ENCODE measurements at places on chromosomes 3 and 15.
A peak's percentile ranks its signal among the peaks of the same experiment; 100 is the strongest.

- DNase-seq = no peak
These were observed 564.5 kb upstream of the ADAMTS9 start for GRCh38 chr3:65252266-65252665.

GRCh38 chr15:69400850-69401249, 13.3 kb upstream of the KIF23 start:
- no peak for DNase-seq

- peak; percentile 7 for DNase-seq
These were observed 300.7 kb upstream of the SATB1 start for GRCh38 chr3:18725668-18726407.

DNA sequence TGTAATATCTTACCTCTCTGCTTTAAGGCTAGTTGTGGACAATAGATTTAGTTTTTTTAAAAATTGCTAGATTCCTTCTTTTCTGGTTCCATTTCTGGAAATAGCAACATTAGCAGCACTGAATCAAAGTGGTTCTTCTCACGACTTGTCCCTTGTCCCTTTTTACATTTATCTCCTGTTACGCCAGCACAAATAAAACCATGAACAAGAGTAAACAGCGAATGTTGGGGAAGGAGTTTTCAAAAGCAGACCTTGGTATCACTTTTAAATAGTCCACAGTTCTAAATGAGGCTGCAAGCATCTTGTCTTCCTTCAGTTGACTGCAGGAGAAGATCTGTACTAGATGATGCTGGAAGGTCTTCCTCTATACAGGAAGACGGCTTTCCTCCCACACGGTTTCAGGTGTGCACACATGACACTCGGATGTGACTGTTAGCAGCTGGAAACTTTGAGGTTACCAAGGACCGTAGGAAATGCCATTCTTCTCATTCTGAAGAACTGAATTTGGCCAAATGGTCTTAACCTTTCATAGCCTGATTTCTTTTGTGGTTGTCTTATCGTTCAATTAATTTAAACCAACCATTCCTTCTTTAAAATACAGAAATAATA, 251.0 kb upstream of the ICE2 start:
- DNase-seq = no peak

- DNase-seq = no peak
These were observed 68.2 kb downstream of the SIDT1 start for GRCh38 chr3:113600418-113601182.

DNA sequence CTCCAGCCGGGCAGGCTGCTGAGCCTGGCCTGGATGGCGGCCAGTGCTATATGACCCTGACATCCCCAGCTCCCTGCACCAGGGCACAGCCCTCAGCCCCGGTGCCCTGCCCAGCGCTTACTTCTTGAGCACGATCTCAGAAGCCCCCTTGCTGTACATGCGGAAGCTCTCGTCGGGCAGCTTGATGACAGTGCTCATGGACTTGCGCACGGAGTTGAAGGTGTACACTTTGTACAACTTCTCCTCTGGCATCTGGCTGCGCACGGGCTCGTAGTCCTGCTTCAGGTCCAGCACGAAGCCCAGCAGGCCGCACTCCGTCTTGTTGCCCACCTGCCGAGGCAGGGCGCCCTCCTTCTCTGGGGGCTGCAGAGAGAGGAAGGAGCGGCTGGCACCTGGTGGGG, 38.8 kb upstream of the SEC13 start:
- no peak for DNase-seq

DNA sequence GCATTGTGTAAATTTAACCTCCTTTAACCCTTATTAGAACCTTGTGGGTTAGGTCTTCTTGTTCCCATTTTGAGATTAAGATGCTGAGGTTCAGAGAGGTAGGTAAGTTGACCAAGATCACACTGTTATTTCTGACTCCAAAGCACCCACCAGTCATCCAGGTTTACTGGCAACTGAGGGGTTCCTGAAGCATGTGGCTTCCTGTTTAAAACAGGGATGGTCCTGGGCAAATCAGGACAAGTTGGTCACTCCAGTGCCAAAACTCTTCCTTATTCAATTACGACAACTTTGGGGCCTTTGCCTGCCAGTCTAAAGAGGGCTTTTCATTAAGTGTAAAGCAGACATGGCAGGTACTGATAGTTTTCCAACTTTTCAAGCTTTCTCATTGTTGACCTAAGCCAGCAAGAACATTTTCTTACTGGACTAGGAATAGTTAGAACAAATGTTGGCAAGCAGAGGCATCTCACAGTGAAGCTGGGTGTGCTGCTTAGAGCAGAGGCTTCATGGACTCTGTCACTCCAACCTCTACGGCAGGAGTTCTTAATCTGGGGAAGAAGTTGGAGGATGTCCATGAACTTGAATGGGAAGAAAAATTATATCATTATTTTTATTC, 149.4 kb upstream of the ADAMTS9 start:
- DNase-seq = no peak

DNA sequence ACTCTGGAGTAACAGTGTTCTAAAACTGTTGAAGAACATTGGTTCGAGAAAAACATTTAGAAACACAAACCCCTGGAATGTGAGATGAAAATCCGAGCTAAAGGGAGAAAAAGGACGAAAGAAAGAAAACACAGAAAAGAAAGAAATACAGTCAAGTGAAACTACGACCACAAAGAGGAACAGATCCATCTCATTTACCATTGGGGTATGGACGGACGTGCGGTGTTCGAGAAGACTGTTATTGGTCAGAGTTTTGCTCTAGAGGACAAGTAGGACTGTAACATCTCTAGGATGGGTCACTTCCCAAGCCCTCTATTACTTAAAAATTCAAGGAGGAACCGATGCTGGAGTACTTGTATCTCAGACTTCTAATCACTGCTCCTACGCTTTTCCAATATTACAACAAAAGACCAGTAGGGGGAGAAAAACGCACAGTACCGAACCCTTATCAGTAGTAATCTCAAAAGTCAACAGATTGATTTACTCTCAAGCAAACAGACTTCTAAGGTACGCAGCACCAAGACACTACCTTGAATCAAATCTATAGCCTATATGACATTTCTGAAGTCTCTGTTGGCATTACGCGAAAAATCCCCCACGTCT, 1.1 kb upstream of the PIK3CA start:
- DNase-seq = no peak

DNA sequence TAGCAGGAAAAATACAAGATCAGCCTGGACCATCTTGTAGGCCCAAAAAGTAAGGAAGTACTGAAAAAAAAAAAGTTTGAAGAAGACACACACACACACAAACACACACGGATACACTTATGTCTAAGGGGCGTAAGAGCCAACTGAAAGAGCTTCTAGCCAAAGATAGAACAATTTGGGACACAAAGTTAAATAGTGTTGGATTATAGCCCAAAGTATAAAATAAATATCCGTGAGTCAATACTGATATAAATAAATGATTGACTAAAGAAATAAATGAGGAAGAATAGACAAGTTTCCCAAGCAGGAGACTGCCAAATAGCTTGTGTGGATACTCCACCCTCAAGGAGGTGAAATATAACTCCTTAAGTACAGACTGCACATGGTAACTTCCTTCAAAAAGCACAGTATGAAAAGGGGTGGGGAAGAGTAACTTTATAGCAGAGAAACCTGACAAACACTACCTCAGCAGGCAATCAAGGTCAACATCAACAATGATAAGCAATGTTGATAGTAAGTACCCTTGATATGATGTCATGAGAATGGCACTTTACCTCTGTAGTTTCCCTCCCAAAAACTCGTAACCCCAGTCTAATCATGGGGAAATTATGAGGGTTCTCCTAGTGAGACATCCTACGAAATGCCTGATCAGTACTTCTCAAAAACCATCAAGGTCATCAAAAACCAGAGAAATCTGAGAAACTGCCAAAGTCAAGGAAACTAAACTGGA, 187.3 kb upstream of the ATP11B start:
- DNase-seq = no peak

DNA sequence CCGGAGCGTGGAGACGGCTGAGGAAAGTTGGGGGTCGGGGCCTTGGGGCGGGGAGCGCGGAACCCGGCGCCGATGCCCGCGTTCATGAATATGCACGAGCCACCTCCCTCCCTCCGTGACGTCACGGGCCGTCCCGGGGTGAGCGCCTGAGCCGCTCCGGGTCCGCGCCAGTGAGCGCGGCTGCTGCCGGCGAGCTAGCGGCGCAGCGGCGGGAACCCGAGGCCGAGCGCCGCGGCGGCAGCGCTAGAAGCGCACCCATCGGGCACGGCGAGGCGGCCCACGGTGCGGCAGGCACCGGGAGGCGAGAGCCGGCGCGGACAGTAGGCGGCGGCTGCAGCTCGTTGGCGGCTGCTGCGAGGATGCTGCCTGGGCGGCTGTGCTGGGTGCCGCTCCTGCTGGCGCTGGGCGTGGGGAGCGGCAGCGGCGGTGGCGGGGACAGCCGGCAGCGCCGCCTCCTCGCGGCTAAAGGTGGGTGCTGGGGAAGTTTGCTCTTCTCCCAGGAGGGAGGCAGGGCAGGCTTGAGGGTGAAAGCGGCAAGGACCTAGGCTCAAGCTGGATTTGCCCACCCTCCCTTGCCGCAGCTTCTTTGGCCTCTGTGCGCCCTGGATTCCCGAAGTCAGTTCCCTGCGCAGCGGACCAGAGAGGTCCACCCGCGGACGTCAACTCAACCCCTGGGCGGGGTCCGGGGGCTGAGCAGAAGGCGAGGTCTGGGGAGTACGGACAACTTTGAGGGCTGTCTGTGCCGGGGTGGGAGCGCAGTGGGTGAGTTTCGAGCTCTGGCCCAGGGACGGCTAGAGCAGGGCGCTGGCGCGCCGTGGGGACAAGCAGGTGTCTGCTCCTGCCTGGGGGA, at the start of gene CLSTN2:
TSS of gene CLSTN2 (plus strand) at position 170 of the 850 bp plus-strand sequence.
- DNase-seq = no peak

DNA sequence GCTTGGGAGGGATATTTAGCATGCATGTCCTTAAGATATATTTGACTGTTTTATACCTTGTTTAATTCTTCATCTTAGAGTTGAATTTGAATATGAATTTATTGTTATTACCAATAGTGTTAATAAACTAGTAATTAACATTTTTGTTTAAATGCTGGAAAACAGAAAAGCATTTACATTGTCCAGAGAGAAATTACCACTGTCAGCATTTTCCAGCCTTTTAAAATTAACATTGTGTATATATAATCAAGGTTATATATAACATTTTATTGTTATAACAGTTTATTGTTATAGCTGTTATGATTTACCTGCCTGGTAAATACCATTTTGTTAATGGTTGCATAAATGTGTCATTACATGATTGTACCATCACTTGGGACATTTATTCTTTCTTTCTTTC, 8.0 kb upstream of the P4HTM start:
- DNase-seq = no peak

DNA sequence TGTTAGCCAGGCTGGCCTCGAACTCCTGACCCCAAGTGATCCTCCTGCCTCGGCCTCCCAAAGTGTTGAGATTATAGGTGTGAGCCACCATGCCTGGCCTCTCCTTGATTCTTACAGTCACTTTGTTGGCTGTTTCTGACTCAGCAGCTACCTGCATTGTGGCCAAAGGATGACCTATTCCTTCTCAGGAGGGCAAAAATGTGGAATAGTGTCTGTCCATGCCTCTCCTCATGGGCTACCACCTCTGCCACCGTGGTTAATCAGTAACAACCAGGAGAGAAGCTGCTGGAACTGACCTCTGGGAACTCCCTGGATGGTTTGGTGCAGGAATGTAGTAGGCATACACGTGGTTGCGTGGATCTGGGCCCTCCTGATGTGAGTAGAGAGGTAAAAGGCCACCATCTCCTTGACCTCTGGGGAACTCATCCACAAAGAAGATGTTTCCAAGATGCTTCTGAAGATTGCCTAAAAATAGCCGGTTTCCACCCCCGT, 63.3 kb downstream of the FLNB start:
- no peak for DNase-seq

GRCh38 chr15:77026501-77027110, 31.7 kb downstream of the PSTPIP1 start:
- no peak for DNase-seq

DNA sequence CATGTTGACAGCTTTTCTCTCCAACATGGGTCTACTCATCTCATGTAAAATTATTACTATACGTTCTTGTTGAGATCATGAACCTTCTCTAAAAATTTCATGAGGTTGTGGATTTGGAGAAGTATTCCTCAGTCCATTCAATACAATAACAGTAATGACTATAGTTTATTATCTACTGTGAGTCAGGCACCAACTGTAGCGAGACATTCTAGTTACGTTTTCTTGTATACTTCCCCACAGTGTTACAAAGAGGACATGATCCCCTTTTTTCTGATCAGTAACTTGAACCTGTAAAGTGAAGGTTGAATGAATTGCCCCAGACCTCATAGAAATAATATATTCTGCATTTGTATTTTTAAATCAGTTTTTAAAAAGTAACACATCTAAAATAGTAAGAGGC, 76.4 kb downstream of the AKAP13 start:
- no peak for DNase-seq

DNA sequence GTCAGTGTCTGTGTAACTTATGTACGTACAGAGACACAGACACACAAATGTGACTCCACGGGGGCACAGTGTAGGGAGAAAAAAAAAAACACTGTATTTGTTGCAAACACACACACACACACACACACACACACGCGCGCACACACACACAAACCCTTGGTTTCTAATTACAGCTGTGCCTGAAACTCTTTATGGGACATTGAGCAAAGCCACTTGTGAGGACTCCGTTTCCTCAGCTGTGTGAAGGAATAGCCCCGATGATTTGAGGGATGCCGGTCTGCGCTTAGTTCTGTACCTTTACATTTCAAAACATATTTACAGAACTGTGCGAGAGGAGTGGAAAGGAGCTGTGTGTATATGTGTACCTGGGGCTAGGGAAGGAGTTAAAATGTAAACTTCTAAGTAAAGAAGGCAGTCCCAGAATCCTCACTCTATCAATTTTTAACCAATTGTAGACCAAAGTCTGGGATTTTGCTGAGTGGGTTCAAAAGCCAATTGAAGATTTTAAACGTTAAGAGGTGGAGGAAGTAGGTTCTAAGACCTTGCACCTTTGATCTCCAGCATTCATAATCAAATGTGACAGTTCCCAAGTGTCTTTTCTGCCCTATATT, 5.3 kb upstream of the BCL6 start:
- no peak for DNase-seq

- DNase-seq = no peak
These were observed 8.9 kb downstream of the DZIP3 start for GRCh38 chr3:108598375-108598774.

DNA sequence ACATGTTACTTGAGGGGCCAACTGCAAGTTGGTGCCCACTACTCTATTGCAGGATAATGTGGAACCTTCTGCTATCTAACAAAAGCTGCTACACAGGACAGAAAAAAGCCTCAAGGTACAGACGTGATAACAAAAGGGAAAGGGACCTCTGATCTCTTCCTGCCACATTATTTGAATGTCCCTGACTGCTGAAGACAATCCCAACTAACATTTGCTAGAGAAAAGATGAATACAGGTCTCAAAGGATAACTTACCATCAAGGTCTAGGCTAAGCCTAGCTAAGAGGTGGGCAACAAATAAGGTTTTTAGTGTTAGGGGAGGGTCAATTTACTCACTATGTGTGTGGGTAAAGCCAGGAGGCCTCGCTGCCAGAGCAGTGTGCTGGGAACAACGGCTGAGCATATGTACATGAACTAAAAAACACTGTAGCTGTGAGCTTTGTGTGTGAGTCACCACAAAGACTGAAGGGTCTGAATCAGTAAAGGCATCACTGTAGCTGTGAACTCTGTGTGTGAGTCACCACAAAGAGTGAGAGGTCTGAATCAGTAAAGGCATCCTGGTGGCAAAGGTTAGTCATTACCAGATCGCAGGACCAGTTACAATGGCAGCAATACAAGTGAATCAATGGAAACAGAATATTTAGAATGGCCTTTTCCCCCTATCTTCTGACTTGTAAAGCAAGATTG, 111.7 kb downstream of the LMLN start:
- DNase-seq = no peak

GRCh38 chr3:77460326-77460725, 420.4 kb downstream of the ROBO2 start:
- no peak for DNase-seq

- no peak for DNase-seq
These were observed 95.6 kb upstream of the TJP1 start for GRCh38 chr15:29917600-29918597.

Measured in T-cell (primary cell).